Activated T-cell treated with anti-CD3 and anti-CD28 coated beads, Interleukin-2, amount 50 U/mL, for 1 hour (primary cell): ENCODE measurements at places on chromosomes 6 and 20.

- DNase-seq = no peak
Measured at GRCh38 chr20:33651562-33652048, 10.5 kb upstream of the C20orf144 start.

- no peak for DNase-seq
Measured at GRCh38 chr20:23609486-23610109, 3.9 kb upstream of the CST9 start.

- DNase-seq = no peak
Measured at GRCh38 chr20:60785785-60786184, 466.3 kb upstream of the CDH4 start.

GRCh38 chr6:44779130-44779826 lies 391.8 kb downstream of the CDC5L start:
- DNase-seq = no peak

DNA sequence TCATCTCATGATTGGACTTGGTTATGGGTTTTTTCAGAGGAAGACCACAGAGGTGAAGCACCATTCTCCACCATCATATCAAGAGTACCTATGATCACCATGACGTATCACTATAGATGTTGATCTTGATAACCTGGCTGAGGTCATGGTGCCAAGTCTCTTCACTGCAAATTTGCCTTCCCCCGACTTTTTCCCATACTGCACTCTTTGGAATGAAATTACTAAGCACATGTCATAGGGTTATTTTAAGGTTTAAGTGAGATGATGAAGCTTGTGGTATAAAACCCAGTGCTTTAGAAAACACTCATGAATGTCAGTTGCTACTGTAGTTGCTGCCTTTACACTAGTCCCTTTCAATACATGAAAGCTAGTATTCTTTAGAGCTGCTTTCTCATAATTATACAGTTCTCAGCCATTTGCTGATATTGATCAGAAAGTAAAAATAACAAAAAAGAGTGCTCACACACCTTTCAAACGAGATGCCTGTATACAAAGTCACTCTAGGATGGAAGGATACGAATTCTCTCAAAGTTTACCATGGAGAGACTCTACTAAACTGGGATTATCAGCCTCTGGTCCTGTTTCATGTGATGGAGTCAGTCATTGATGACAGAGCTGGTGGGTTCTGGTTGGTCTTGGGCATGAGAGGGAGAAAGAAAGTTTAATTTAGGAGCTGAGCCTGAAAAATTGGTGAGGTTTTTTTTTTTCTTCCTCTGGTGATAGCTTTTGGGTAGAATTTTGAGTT lies 228.1 kb downstream of the PRL start:
- DNase-seq = no peak

DNA sequence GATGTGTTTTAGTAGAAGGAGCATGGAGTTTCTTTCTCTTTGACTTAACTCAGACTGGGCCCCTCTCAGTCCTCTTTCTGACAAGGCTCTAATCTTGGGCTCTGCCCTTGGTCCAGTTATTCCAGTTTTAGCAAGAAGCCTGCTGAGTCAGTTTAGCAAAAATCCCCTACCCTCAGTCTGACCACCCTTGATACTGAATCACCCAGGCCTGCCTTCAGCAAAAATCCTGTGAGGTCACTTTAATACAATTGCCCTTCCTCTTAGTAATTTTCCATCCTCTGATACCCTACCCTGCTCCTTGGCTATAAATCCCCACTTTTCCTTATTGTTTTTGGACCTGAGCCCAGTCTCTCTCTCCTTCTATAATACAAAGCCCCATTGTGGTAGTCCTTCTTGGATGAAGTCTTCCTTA lies 326.7 kb upstream of the NOX3 start:
- DNase-seq = no peak

- no peak for DNase-seq
Measured at GRCh38 chr6:41719436-41720261, 15.8 kb downstream of the TFEB start.

- DNase-seq = no peak
Measured at GRCh38 chr20:17399303-17399985, 131.7 kb downstream of the BFSP1 start.

- DNase-seq = no peak
Measured at GRCh38 chr6:134920422-134920821, 29.5 kb downstream of the ALDH8A1 start.

- no peak for DNase-seq
Measured at GRCh38 chr6:108875161-108875555, 26.9 kb downstream of the ARMC2 start.

DNA sequence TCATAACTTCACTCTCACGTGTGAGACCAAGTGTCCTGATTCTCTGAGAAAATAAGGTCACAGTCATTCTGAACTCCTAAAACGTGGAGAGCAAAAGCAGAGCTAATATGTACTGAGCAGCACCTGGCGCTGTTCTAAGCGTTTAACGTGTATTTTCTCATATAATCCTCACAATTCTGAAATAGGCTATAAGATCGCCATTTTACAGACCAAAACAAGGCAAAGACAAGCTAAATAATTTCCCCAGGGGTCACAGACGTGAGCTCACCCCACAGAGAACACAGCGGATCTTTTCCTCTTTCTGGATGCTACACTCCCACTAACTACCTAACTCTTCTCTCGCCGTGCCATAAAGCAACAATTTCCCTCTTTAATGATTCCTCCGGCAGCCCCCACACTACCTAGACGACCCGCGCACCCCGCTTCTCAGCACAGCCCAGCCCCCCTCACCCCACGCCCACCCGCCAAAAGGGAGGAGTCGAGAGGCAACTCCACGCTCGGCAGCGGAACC lies 636 bp downstream of the SUPT3H start:
- no peak for DNase-seq

- DNase-seq = no peak
Measured at GRCh38 chr6:154981079-154981870, 13.8 kb upstream of the TIAM2 start.

DNA sequence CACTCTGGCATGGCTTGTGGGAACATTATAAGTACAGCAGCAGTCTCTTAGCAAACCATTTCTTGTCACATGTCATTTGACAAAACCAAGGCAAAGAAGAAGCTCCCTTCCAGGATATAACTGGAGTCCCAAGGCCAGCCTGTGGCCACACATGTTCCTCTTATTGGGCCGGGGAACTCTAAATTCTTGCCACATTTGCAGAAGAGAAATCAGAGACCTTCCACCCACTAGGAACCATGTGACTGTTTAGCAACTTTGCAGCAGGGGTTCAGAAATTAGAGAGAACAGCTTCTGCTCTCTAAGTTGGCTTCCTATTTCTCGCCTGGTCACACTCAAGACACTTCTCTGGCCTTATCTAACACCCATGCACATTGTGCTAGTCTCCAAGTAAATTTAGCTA lies 20.4 kb upstream of the MEP1A start:
- no peak for DNase-seq

DNA sequence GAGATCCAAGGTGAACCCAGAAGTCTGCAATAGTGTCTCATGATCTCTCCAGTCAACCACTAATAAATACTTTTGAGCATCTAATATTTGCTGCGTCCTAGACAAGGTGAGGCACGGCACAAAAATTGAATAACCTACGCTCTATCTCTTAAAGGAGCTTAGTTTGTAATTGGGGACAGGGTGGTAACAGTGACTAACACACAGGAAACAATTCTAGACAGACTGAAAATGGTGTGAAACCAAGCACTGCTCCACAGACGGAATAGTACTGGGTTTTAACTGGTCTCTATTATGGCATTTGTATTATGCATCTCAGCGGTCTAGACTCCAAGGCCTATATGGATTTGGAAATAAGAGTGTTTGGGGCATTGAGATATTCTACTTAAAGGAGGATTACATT lies 120.1 kb downstream of the CLIC5 start:
- no peak for DNase-seq

- no peak for DNase-seq
Measured at GRCh38 chr6:81876971-81877370, 124.5 kb upstream of the TENT5A start.

DNA sequence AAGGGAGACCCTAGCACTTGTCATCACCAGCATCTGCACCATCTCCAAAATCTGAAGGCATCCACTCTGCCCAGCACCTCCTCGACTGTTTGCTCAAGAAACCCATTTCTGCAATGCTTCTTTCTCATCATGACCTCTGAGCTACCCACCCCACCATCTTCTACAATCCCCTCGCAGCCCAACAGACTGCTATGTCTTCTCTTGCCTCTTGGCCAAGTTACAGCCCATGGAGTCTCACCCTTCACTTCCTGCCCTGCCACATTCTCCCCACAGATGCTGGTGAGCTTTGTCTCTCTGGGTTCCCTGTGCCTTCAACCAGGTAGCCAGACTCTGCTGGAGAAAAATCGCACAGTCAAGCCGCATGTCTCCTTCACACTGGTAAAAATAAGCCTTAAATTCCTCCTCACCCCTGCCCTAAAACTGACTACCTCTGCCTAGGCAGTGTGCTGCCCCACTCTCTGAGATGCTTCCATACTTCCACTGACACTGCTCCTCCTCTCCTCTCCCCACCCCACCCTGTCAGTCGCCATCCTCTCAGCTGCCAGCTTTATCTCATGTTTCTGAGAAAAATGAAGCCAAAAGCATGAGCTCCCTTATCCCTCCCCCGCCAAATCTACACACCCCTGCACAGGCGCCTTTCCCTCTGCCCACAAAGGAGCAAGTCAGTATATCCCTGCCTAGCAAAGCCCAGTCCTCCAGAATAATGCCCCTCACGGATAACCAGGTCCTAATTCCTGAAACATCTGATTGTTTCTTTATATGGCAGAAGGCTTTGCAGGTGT lies 2.3 kb upstream of the TXNDC5 start:
- no peak for DNase-seq

GRCh38 chr6:133214267-133214666 lies 26.9 kb upstream of the EYA4 start:
- DNase-seq = no peak

DNA sequence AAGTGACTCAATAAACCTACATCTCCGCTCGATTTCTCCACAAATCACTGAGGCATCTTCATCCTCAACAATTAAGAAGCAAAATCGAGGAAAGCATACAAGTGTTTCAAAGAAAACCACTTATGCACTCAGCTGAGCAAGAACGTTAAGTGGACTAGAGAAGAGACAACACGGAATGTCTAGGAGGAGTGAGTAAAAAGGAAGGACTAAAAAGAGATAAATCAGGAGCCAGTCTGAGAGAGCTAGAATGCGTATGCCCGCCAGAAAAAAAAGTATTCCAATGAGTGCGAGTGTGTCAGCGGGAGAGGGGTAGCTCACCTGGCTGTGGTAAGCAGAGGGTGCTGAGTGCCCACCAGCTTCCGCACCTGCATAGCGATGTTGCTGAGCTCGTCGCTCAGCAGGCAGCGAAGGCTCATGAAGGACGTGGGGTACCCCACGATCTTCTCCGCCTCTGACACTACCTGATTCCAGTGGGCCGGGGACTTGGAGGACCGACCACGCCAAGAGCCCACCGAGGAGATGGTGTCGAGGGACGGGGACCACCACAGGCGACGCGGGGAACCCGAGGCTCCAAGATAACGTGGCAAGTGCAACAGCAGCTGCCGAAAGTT lies 587 bp downstream of the PDSS2 start:
- no peak for DNase-seq

DNA sequence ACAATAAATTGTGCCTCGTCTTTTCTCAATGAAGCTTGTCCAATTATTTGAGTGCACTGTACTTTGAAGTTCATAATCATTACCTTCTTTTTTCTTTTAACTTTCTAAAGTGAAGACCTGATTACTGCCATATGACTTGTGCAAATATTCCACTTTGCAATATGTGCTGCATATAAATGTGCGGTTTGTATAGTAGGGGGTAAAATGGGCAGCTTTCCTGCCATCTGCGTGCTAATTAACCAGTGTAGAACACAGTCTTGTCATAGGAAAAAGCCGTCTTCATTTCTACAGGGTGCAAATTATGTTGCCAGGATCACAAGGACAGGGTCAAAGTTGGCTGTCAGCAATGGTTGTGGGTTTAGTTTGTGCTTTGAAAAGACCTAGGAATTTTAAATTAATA lies 397.0 kb downstream of the NKAIN2 start:
- DNase-seq = no peak

GRCh38 chr6:78629154-78629721 lies 238.1 kb upstream of the IRAK1BP1 start:
- no peak for DNase-seq

- no peak for DNase-seq
Measured at GRCh38 chr20:37970856-37971245, 62.4 kb downstream of the TTI1 start.

DNA sequence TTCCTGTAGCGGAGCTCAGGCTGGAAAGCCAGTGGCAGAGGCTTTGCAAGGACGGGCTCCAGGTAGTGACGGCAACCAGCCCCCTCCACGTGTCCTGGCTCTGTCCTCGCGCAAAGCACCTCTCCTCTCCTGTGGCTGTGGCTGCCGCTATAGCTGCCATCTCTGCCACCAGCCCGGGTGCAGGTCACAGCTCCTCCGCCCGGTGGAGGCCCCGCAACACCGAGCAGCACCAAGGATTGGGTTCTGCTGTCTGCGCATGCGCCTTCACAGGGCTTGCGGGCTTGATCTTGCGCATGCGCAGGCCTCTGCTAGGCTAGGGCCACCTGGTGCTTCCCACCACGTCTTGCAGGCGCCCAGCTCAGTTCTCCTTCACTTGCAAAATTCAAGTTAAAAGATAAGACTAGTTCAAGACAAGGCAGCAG lies 625.4 kb downstream of the QKI start:
- peak; percentile 59 for DNase-seq

GRCh38 chr6:168348186-168348585 lies 28.6 kb upstream of the DACT2 start:
- no peak for DNase-seq

DNA sequence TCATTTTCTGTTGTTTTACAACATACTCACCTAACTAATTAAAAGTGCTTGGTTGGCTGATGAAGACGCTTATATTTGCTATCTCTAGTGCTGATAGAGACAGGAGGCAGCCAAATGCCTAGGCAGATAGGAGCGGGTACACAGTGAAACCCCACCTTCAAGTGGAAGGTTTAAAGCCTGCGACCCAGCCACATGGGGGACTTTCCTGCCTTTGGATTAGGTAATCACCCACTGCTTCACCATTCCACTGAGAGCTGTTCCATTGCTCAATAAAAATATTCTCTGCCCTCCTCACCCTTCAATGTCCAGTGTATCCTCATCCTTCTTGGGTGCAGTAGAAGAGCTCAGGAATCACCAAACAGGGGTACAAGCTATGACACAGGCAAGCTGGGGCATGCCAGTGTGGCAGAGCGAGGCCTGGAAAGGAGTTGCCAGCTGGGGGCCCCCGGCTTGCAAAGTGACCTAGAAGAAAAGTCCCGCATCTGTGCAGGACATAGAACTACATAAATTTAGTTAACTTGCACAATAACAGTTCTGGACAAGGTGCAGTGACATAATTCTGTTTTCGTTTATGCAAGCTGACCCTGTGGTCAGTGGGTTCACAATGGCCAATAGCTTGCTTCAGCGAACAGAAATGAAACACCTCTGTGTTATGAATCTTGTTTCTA lies 112.0 kb upstream of the MLIP start:
- DNase-seq = no peak

DNA sequence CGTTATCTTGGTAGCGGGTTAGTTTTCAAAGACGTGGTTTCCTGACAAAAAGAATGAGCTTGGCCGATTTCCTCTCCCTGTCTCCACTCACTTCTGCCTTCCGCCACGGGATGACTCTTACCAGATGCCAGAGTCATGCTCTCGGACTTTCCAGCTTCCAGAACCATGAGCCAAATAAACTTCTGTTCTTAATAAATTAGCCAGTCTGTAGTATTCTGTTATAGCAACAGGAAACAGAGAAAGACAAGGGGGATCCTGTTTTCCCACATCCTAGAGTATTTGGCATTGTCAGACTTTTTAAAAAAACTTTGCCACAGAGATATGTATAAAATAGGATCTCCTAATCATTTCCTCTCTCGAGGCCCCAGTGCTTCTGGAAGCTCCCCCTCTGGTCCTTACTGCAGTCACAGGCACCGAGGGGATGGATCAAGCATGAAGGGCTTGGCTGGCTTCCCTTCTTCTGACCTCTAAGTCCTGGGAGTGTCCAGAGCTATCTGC lies 84.9 kb upstream of the NAA20 start:
- no peak for DNase-seq
